ENCODE measurements at places on chromosomes 2 and 18. TPM values are rescaled to one million over a fixed set of nuclear protein-coding genes. Genes with fewer than 3 reads are reported as not detected.

LIMS4 gene
- 0.57 TPM for total RNA-seq

FAP gene
- 0.15 TPM for total RNA-seq

ALK gene
- total RNA-seq: not detected

TNS1 gene
- total RNA-seq: 8.0 TPM

DYTN gene
- not detected for total RNA-seq

PCARE gene
- not detected for total RNA-seq

MFSD6 gene
- total RNA-seq: 23.6 TPM

IL1RN gene
- total RNA-seq: 0.13 TPM

TXNDC2 gene
- total RNA-seq: 0.45 TPM

CACNB4 gene
- 0.08 TPM for total RNA-seq
